ENCODE measurements at places on chromosomes 11 and 22.

DNA sequence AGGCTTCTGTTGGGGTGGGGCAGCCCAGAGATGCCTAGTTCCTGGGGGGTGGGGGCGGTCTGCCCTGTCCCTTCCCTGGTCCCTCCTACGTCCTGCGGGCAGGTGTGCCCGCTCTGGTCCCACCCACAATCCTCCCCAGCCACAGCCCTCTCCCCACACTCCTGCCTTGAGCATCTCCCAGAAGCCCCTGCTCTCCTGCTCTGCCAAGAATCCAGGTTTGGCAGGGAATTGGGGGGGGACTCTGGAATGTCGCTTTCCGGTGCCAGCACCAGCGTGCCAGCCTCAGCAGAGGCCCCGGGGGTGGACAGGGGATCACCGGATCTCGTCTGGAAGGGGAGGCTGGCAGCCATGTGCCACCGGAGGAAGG lies 11.4 kb upstream of the PDGFB start:
- DNase-seq: no peak

DNA sequence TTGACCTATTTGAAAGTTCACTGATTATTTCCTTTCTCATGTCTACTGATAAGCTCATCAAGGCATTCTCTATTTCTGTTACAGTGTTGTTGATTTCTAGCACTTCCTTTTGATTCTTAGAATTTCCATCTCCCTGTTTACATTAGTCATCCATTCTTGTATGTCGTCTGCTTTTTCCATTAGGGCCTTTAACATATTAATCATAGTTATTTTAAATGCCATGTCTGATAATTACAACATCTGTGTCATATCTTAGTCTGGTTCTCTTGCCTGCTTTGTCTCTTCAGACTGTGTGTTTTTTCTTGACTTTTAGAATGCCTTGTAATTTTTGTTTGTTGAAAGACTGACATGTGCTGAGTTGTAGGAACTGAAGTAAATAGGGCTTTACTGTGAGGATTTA lies 602.1 kb downstream of the SOX6 start:
- no peak for DNase-seq

GRCh38 chr11:63663809-63664208 lies 7.4 kb downstream of the ATL3 start:
- DNase-seq: no peak

- DNase-seq: no peak
Observed at GRCh38 chr11:29483831-29484230, 533.0 kb downstream of the KCNA4 start.

DNA sequence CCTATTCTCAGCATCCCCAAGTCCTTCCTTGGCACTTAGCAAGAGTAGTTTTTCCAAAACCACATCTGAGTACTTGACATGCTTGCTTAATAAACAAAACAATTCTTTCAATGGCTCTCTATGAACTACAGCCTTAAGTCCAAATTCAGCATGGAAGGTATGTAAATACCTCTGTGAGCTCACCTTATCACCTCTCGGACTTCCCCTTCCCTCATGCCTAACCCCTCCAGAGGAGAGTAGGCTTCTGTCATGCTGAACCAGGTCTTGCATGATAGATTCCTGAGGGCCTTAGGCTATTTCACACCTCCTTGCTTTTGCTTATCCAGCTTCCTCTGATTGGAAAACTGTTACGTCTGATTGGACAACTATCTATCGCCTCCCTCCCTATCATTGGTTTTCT lies 312.9 kb upstream of the CCDC90B start:
- DNase-seq: no peak
